ENCODE measurements at places on chromosomes 7 and 10.
A peak's percentile ranks its signal among the peaks of the same experiment; 100 is the strongest.

- peak; percentile 7 for DNase-seq
Observed at GRCh38 chr7:43758822-43759683, 573 bp downstream of the BLVRA start.

- DNase-seq: no peak
Observed at GRCh38 chr10:56633876-56634452, 272.9 kb upstream of the ZWINT start.

DNA sequence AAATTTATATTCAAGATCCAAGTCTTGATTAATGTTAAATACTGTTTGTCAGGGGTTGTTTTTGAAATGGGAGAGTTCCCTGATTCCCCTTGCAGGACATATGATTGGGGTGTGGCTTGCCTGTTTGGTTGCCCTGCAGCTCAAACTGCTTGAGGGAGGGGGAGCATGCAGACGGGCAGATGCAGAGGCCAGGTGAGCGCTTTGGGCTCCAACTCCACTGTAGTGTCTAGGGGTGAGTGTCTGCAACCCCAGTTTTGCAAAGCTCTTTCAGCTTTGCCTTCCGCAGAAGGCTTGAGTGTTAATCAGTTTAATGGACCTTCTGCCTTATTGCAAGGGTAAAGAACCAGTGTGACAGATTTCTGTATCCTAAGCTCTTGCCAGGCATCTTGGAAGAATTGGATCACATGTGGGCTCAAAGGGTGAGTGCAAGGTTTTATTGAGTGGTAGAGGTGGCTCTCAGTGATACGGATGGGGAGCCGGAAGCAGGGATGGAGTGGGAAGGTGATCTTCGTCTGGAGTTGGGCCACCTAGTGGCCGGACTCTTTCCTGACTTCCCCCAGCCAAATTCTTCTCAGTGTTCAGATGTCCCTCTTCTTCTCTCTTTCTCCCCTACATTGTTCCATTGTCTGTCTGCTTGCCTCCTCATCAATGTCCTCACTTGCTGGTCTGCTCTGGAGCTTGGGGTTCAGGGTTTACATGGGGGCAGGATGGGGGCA, 479.7 kb downstream of the ATRNL1 start:
- DNase-seq: no peak

- no peak for DNase-seq
Observed at GRCh38 chr10:5811387-5811821, 1.8 kb downstream of the GDI2 start.

DNA sequence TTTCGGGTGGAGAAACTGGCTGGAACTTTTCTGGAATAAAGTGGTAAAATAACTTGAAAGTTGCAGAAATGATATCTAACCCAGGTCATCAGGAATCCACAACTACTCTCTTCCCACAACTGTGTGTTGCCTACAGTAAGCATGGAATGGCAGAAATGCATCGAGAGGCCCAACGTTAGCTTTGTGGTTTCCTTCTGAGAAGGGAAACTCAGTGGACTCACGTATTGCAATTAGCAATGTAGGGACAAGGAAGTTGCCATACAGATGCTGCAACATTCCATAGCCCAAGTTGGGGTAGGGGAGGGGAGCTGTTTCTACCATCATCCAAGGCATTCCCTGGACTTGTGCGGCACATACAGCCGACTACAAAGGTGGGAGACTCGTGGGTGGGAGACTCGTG, 1.9 kb downstream of the PON1 start:
- no peak for DNase-seq

- DNase-seq: no peak
Observed at GRCh38 chr10:32105782-32106382, 49.7 kb upstream of the KIF5B start.

DNA sequence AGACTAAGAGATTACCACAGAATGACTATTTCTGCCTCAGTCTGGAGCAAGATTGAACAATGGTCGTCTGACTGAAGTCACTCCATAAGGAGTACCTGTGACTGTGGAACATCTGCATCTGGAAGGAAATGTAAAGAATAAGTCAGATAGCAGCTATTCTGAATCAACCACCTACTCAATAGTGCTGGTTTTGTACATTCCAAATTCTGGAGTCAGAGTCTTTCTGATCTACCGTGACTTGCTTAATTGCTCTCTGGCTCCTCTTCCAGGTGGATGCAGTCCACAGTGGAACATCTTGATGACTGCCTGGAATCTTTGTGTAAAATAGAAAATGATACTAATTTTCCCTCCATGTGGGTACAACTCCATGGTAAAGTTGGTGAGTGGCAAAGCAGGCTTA, 156.3 kb upstream of the SEMA3C start:
- no peak for DNase-seq

DNA sequence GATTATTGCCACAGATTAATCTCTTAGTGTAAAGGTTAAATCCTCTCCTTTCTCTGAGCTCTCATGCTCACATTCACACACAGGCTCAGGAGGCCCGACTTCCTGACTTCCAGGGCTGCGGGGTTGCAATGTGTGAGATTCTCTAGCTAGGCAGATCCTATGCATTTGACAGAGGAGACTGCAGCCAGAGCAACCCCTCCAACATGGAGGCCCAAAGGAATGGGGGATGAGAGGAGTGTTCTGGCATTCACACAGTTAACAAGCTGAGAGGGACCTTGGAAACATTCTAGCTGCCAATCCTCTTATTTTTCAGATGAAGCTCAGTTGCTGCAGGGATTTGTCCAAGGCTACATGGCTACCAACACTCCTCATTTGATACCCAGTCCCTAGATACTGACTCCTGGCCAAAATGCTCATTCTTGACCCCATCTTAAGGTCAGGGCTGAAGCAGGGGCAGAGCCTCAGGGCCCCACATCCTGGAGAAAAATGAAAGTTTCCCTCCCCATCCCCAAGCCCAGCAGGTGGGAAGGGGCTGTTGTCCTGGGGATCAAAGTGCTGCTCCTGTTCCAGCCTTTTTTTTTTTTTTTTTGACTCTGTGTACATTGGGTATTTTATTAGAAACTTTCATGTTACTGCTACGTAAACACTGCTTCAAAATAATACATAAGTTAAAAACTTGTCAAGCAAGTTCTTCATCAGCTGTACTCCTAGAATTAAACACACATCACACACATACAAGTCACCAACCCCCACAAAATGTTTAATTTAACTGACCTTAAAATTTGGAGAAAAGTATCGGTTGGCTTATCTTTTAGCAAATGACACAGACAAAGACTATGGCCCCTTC, 325.6 kb downstream of the PLXNA4 start:
- no peak for DNase-seq

DNA sequence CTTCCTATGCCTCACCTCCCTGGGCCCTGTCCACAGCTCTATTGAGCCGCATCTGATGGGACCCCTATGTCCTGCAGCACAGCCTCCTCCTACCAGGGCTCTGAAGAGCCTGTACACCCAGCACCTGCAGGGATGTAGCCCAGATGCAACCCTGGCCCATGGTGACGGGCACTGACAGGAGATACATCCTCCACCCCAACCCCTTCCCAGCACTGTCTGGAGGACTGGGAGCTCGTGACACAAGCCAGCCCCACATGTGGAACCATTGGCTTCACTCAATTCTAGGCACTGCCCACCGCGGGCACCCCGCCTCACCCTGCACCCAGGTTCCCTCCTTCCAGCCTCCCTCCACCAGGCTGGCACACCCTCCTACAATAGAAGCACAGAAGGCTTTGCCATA, 2.6 kb upstream of the GRB10 start:
- DNase-seq: no peak

- no peak for DNase-seq
Observed at GRCh38 chr7:155213955-155214740, 83.5 kb upstream of the INSIG1 start.

GRCh38 chr7:24390376-24391157, 106.6 kb downstream of the NPY start:
- DNase-seq: no peak

- no peak for DNase-seq
Observed at GRCh38 chr7:116340943-116341907, 130.9 kb downstream of the TES start.

DNA sequence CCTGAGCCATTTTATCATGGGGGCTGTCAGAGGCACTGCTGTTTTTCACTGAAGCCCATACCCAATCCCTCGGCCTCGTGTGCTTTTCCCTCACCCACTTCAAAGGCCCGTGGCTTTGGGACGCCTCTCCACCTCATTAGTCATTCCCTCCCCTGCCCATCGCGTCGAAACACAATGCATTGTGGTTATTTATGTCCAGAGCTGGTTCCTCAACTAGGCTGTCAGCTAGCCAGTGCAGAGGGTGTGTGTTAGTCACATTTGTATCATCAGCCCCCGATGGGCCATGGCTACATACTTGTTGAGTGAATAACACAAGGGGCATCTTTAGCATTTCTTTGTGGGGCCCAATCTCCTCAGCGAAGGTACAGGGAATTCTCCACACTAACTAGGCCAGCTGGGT, 3.8 kb upstream of the CRCP start:
- no peak for DNase-seq

DNA sequence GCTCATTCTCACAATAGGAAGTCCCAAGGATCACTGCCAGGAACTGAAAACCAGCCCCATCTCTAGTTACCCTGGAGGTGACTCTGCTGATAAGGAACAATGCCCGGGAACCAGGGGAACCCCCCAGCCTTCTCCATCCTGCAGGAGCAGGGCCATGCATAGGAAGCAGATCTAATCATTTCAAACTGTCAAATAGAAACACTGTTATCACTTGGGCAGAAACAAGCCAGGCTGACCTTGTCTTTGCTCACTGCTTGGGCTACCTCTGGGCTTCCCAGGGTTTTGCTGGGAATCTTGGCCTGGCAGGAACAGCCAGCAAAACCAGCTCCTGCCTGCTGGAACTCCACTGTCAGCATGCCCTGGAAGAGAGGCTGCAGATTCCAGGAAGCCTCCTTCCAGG, 114.1 kb downstream of the RNF216 start:
- DNase-seq: no peak

GRCh38 chr7:73625276-73625675, 954 bp upstream of the MLXIPL start:
- no peak for DNase-seq

DNA sequence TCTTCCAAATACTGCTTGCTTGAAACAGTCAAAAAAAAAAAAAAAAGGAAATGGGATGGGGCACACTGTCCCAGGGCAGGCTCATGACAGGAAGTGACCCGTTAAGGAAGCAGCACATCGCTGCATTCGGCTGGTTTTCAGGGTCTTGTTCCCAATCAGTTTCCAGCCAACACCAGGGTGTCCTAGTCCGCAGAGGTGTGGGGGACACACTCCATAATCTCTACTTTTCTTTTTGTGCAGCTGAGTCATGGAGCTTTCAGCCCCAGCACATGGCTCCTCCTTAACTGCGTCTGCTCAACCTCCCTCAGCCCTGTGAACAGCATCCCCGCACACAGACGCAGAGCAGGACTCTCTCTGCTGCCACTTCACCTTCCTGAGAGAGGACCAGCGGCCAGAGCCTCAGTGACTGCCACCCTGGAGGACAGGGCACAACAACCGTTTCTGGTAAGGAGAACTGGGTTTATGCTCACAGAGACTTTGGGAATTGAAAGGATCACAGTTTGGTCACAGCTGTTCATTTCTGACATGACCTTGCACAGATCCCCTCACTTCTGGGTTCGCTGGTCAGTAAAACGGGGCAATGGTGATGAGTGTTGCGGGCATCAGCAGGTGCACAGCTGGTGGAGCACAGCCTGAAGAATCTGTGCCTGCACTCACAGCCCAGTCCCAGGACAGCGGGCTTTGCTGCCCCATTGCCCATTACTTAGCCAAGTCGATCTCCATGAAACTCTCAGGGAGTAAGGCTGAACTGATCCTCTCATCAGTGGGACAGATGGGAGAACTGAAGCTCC, at the start of gene GIMAP5:
Gene GIMAP5 (plus strand): TSS at position 154 of the 791 bp plus-strand sequence. CDS start 3,467 bp downstream, outside the sequence.
- DNase-seq: no peak

DNA sequence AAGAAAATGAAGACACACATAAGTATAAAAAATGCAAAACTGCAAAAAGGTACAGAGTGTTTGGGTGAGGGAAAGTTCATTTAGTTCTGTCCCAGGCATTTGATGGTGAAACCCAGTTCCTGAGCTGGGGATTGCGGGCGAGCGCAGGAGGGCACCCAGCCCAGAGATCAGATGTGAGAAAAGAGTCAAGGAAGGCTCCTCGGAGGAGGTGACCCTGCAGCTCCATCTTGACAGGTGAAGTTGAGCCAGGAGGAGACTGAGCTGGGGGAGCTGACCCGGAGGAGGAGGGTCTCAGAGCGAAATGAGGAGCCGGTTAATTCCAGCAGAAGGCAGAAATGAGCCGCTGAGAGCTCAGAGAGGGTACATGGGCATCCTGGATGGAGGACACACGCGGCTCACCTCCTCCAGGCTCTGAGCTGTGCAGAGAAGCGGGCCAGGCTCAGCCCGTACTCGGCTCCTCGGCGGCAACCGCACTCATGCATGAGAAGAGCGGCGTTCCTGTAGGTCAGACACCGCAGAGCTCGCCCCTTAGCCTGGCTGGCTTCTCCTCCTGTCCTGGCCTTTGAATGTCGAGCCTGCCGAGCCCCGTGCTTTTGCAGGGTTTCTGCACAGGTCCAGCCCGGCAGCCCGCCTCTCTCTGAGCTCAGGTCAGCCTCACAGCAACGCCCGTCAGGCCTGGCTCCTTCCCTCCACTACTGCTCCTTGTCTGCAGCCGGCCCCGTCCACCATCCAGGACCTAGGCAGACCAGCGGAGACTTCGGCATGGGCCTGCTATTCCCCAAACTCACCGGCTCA, 9.5 kb upstream of the RAMP3 start:
- DNase-seq: no peak

GRCh38 chr7:159115601-159116501, 28.8 kb downstream of the VIPR2 start:
- no peak for DNase-seq

DNA sequence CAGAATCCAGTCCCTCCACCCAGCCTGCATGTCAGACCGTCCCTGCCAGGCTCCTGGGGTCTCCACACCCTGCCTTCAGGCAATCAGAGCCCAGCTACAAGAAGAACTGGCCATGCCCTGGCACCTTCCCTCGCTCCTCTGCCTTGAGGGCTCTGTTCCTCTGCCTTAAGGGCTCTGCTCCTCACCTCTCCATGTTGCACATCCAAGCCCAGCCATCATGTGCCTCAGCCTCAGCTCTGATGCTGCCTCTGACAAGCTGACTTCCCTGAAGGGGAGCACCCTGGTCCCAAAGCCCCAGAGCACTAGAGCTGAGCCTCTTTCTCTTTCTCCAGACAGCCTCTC, 50.3 kb upstream of the ANTXRL start:
- DNase-seq: no peak

DNA sequence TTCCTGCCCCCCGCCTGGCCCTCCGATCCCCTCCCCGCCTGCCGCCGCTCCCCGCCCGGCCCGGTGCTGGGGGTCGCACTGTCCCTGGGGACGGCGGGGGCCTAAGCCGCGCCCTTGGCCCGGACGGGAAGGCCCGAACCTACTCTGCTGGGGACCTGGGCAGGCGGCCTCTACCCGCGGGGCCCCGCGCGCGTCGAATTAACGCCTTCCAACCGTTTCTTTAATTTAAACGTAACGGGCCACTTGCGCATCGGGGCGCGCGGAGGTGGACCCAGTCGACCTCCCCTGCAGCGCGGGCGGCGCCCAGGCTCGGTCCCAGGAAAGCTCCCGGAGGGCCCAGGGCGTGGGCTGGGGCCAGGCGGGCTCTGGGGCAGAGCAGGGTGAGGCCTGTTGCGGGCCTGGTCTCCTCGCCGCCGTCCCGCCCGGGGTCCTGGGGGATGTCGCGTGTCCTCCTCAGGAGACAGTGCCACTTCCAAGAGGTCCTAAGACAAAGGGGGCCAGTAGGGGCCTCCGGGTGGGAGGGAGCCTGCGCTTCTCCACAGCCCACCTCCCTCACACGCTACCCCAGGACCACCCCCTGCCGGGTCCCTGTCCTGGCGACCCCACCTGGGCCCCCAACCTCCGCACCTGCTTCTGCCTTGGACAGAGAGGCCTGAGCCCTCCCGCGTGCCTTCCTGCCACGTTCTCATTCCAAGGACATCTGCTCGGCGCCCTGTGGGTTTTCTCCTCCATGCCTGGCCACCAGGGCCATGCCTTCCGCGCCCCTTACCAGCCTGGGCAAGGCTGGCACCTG, 658 bp upstream of the PTPRN2 start:
- DNase-seq: no peak

- no peak for DNase-seq
Observed at GRCh38 chr7:52876402-52876801, 159.0 kb upstream of the POM121L12 start.

Data from nucleus accumbens (tissue), 56 donors.